ENCODE measurements at places on chromosomes 2 and 18.

DNA sequence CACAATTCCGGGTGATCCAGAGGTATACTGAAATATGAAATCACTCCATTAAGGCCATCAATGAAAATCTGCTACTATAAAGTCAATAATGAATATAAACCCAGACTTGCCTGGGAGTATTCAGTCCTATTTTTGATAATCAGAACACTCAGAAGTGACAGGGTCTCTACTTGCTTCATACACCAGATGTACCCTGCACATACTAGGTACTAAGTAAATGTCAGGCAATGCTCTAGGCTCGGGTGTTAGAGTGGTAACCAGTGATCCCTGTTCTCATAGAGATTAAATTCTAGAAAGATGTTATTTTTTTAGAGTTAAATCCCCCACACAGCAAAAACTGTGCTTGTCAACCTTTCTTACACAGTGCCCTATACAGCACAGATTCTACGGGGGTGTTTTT, 12.3 kb downstream of the STAT1 start:
- no peak for DNase-seq

DNA sequence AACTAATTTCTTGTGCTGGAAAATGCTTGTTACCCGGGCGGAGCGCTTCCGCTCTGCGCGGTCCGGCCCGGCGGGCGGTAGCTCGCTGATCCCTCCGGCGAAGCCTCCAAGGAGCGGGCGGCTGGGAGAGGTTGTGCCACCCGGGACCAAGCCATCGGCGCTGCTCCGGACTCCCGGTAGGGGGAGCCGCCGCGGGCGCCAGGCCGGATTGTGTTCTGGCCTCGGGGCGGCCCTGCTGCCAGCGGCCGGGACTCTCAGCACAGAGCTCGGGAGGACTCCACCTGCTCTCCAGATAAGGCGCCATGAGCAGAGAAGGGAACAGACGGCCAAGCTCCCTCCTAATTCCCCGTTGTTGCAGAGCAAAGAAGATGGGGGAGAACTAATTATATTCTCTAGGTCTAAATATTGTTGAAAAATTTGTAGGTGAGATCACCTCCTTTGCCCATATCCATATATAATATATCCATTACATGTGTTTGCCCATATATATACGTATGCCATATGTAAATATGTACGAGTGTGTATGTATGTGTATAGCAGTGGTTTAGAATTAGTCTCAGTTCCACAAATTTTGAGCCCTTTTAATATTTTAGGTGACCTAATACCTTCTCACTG, 13.8 kb upstream of the SATB2 start:
- no peak for DNase-seq

- DNase-seq: no peak
These were observed 25.3 kb upstream of the STARD7 start for GRCh38 chr2:96233880-96234316.

DNA sequence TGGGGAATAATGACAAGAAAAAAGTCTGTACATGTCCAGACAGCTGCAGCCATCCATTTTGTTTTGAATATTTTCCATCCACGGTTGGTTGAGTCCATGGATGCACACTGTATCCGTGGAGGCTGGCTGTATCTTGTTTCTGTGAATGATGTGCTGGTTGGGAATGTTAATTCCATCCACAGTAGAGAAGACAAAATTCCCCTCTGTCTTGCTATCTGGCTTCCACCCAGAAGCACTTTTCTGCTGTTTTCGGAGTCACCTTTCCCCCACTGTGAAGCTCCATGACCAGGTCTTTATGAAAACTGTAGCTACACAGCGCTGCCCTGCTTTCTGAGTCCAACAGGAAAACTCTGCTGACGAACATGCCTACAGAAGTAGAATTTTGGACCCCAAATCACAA, 122.3 kb downstream of the HRH4 start:
- no peak for DNase-seq

DNA sequence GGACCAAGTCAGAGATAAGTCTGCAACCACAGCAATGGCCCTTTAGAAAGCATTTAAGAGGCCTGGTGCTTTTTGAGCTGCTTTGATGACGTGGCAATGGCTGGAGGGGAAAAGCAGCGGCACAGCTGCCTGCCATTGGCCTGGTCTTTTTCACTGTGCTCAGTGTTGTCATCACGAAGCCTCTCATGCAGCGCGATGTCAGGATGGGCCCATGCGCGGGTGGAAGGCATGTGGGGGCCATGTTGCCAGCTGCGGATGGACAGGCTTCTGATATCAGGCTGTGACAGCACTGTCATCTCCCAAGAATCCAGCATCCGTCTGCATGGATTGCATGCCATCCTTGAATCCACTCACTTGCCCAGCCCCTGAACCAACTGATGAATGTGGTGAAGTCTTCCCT, 204.5 kb downstream of the ACKR3 start:
- no peak for DNase-seq

DNA sequence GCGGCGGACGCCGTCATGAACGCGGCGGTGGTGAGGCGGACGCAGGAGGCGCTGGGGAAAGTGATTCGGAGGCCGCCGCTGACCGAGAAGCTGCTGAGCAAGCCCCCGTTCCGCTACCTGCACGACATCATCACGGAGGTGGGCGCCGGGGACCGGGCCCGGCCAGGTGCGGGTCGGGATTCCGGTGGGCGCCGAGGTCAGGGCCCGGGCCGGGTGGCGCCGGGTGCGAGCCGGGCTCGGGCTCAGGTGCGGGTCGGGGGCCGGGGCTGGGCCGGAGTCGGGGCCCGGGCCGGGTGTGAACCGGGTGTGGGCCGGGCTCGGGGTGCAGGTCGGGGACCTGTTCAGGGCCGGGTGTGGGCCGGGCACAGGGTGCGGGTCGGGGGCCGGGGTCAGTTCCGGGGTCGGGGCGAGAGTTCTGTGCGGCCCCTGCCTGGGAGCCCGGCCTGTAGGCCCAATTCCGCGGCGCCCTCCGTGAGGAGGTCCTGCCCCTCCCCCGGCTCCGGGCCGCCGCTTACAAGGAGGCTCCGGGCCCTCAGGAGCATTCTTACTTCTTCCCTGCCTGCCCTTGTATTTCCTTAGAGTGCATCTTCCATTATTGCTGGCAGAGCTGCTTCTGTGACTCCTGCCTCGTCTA, 447 bp downstream of the TRAF3IP1 start:
- DNase-seq: no peak

DNA sequence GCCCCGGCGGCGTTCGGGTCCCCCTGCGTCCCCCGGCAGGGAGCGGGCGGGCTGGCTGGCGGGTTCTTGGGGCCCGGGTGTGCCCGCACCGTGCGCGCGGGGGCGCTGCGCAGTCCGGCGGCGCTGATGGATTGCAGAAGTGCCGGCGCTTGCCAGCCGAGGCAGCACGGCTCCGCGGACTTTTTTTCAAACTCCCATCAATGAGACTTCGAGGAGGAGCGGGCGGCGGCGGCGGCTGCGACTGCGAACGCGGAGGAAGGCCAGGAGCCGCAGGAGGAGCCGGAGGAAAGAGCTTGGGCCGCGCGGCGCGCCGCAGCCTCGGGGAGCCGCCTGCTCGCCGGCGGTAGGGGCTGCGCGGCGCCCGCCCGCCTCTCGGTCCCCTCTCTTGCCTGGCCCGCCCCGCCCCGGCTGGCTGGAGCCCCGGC, at the start of gene GLI2:
Gene GLI2, plus strand, starts transcription at position 123 of the 425 bp plus-strand sequence. CDS start 61,453 bp downstream, outside the sequence.
- DNase-seq: peak; percentile 77

- no peak for DNase-seq
These were observed 55.9 kb upstream of the NT5C1B start for GRCh38 chr2:18645315-18645714.

DNA sequence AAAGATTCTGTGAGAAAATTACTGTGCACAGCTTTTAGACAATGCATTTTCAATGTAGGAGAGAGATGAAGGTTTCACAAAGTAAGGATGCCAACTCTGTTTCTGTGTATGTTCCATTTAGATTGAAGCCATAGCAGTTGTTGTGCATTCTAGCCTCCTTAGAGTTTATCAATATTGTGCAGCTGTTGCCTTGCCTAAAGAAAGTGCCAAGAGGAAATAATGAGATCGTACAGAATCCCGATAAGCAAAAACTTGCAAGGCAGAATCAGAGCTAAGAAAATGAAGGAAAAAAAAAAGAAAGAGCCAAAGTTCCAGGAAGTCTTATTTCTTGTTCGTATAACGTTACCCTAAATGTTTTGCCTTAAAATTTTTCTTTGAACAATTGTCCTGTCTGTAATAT, 965.0 kb downstream of the DCDC2C start:
- no peak for DNase-seq

GRCh38 chr2:26982102-26982742, 11.8 kb downstream of the MAPRE3 start:
- DNase-seq: peak; percentile 93

DNA sequence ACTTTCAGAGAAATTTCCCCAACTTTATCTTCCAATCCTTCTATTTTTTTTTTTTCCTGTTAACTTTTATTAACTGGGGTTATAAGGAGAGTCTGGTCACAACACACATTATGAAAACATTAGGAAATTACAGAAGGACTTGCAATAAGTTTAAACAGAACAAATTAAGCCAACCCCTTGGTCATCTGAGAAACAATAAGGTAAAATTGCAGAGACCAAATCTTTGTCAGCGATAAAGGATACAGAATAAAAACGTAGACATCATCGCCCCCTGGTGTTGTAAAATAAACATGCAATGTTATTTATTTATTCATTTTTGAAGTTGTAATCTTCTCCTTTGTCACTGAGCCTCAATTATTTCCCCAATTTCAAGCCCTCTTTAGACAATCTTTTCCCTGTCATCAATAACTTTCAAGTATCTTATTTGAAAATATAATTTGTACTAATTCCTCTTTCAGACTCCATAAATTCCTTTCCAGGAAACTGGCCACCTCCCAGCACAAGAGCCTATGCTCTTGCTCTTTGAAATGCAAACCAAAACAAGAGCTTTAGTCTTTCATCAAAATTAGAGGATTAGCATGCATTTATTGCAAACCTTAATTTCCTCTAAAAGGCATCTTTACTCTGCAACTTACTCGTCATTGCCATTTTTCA, 19.5 kb downstream of the G6PC2 start:
- no peak for DNase-seq

DNA sequence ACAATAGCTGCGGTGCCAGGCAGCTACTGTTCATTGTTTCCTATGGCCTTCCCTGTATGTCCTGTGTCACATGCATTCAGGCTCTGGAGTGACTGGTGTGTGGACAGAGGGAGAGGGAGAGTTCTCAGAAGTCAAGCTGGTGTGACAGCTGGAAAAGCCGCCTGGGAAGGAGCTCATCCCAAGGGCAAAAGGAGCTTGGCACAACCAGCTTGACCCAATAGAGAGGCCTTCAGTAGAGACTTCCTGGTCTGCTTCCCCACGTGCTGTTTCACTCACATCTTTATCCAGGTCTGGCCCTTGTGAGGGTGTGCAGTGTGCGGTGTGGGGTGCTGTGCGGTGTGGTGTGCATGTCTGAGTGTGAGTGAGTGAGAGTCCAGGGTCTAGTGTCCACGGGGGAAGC, 11.1 kb upstream of the NT5DC4 start:
- DNase-seq: no peak

DNA sequence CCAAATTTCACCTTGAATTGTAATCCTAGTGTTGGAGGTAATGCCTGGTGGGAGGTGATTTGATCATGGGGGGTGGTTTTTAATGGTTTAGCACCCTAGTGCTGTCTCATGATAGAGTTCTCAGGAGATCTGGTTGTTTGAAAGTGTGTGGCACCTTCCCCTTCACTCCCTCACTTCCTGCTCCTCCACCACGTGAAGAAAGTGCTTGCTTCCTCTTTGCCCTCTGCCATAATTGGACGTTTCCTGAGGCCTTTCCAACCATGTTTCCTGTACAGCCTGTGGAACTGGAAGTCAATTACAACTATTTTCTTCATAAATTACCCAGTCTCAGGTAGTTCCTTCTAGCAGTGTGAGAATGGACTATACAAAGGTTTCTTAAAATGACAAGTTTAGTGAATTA, 251.8 kb upstream of the NETO1 start:
- no peak for DNase-seq

DNA sequence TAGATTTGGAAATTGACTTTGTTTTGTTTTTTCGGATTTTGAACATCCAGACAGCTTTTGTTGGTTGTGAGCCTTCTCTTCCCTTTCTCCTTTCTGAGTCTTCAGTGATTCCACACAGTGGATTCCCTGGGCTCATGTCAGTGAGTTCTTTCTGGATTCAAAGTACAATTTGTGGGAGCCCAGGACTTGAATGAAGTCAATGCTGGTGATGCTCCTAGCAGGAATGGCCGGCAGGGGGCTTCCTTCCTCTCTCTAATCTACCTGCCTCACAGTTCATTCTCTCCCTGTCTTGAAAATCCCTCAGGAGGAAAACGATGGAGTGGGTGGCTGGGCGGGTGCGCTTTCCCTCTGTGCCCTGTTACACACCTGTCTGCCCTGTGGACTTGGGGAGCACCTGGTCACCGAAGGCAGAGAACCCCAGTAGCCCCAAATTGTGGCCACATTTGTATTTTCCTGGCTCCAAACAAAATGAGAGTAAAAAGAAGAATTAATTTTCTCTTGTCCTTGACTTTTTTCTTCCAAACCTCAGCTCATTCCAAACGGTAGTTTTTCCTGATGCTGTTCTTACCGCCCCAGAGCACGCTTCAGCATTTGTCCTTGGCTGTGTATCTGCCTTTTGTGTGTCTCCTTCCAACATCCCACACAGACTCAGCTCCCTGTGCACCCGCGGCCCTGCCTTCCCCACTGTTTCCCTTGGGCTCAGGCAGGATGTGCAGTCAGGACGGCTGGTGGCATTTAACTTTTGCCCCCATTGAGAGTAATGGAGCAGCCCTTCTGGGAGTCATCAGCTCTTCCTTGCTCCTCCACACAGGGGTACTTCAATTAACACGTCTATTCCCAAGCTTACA, 86.6 kb downstream of the MARCO start:
- DNase-seq: peak; percentile 24

GRCh38 chr2:30301551-30301950, 70.2 kb downstream of the LBH start:
- no peak for DNase-seq

GRCh38 chr2:240227538-240228428, 87.3 kb upstream of the OTOS start:
- no peak for DNase-seq

GRCh38 chr18:62578980-62579511, 56.2 kb downstream of the ZCCHC2 start:
- DNase-seq: no peak

GRCh38 chr18:77087393-77088141, 45.0 kb downstream of the MBP start:
- no peak for DNase-seq

- no peak for DNase-seq
These were observed 226.9 kb downstream of the TMEM163 start for GRCh38 chr2:134491771-134492441.

- no peak for DNase-seq
These were observed 66.2 kb upstream of the DLX2 start for GRCh38 chr2:172168917-172169346.

DNA sequence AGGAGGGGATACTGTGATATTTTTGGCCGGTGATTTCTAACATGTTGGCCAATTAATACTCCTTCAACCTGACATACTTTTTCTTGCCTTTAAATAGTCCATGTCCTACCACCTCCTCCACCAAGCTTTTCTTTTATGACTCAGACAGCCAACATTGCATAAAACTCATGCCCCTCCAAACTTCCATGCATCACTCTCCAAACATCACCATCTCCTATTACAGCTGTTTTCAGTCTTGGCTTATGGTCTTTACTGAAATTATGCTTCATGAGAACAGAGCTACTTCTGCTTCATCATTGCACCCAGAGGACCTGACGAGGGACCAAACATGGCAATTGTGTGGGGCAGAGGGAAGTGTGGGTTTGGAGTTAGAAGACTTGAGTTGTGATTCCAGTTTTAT, 305.4 kb downstream of the LPIN1 start:
- no peak for DNase-seq

- no peak for DNase-seq
These were observed 13.6 kb upstream of the ZSCAN30 start for GRCh38 chr18:35303610-35304009.

- no peak for DNase-seq
These were observed 521.5 kb upstream of the NRXN1 start for GRCh38 chr2:51553476-51553875.

GRCh38 chr2:67437114-67437513, 40.0 kb downstream of the ETAA1 start:
- no peak for DNase-seq
